ENCODE measurements at places on chromosomes 11 and 22.

DNA sequence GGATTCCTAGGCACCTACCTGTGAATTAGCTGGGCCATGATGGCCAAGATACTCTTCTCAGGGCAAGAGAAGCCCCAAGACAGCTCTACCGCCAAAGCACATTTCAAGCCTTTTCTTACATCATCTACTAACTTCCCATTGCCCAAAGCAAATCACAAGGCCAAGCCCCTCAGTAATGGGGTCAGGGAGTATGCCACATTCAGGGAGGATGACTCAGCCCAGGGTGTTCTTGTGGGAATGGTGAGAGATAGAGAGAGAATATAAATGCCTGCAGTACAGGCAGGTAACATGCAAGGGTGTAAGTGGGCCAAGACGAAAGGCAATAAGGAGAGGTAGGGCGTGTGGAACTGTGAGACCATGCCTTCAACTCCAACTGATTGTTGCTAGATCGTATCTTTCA is 162.5 kb upstream of the ISX start:
- ATAC-seq: no peak

GRCh38 chr11:100687630-100688395 is 725 bp downstream of the ARHGAP42 start:
- peak; percentile 67 for ATAC-seq

GRCh38 chr11:87215236-87215635 is 177.5 kb downstream of the TMEM135 start:
- no peak for ATAC-seq

DNA sequence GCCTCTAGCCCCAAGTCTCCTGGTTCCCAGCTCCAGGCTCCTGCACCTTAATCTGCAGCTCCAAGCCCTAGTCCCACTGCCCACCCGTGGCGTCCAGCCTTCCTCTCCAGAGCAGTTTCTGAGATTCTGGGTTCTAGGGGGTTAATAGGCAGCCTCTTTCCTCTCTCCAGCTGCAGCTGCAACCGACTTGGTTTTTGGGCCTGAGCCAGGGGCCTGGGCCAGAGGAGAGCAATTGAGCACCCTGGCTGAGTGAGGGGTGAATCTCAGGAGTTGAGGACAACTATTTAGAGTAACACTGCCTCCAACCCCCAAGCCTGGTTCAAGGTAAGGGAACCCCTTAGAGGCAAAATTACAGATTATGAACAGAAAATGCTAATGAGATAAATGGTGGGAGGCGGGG is 9.0 kb upstream of the CHRM1 start:
- ATAC-seq: no peak

DNA sequence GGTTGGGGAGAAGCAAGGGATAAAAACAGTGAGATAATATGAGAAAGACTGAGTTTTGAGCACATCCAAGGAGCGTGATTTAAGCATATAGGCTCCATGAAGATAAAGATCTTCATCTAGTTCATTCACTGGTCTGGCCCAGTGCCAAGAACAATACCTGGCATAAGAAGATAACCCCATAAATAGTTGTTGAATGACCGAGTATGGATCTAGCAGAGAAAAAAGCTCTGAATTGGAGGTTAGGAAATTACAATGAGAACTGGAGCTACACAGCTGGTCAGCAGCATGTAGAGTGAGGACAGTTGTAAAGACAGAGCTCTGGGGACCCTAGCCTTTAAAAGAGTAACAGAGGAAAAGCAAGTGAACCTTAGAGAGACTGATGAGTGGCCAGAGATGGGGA is 33.0 kb upstream of the PAK1 start:
- no peak for ATAC-seq

GRCh38 chr11:2912498-2912897 is 16.7 kb downstream of the PHLDA2 start:
- ATAC-seq: peak; percentile 95

GRCh38 chr22:22400964-22401363 is 107.6 kb downstream of the ZNF280B start:
- no peak for ATAC-seq
